ENCODE measurements at places on chromosomes 16 and 17.

GRCh38 chr16:67461600-67462278 is 19.2 kb downstream of the ATP6V0D1 start:
- DNase-seq = no peak

GRCh38 chr17:73799781-73800627 is 155.8 kb upstream of the SDK2 start:
- DNase-seq = no peak

GRCh38 chr17:76492123-76492988 is 8.9 kb downstream of the RHBDF2 start:
- no peak for DNase-seq

DNA sequence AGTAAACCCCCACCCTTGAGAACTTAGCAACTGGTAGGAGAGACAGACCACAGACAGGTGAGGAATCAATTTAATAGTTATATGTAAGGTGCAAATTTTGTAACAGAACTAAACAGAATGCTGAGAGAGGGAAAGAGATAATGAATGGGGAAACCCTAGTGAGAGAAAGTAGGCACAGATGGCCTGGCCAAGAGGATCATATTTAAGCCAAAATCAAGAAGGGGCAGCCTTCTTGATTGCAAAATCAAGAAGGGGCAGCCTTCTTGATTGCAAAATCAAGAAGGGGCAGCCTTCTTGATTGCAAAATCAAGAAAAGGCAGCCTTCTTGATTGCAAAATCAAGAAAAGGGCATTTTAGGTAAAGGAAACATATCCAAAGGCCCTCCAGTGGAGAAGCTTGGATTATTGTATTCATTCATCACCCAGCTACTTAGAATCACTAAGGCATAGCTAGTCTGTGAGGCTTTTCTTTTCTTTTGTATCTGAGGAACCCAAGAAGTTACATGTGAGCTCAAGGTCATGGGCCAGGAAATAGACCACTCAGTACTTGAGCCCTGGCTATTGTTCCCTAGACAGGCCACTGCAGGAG is 190.6 kb downstream of the CYLD start:
- no peak for DNase-seq

- DNase-seq = no peak
Measured at GRCh38 chr17:2904135-2904534, 107.9 kb downstream of the RAP1GAP2 start.

GRCh38 chr17:78046923-78047322 is 81.6 kb downstream of the TMC6 start:
- no peak for DNase-seq

- DNase-seq = no peak
Measured at GRCh38 chr16:72467157-72467759, 295.3 kb upstream of the PMFBP1 start.

GRCh38 chr17:35553310-35553709 is 7.3 kb downstream of the SLFN14 start:
- no peak for DNase-seq

DNA sequence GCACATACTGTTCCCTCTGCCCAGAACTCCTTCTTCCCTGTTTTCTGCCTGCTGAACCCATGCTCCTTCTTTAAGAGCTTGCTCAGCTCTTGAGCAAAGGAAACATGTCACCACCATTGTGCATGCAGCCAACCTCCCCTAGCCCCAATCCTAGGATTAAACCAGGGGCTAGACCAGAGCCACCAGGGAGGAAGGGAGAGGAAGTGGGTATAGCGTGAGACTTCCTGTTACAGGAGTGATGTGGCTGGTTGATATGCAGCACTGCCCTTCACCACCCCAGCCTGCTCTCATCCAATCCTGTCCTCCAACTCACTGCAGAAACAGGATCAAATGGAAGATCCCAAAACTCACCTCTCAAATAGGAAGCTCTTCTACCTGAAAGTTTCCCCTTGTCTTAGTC is 67.1 kb upstream of the CDH5 start:
- no peak for DNase-seq

GRCh38 chr16:12920739-12921138 is 19.3 kb downstream of the SHISA9 start:
- DNase-seq = no peak

Measured in stimulated activated CD4-positive, alpha-beta T cell treated with anti-CD3 and anti-CD28 coated beads, Interleukin-1b, Interleukin-23, amount 100 ng/mL, for 24 hours (primary cell).